ENCODE measurements at places on chromosomes 1 and 21. TPM values are rescaled to one million over a fixed set of nuclear protein-coding genes. Genes with fewer than 3 reads are reported as not detected.

SLC9C2 gene
- not detected for total RNA-seq

CLIC4 gene
- 109 TPM for total RNA-seq

CFAP74 gene
- total RNA-seq: 1.5 TPM

CHRM3 gene
- total RNA-seq: 2.4 TPM

THEM5 gene
- not detected for total RNA-seq

C8B gene
- 0.76 TPM for total RNA-seq

RPE65 gene
- 0.14 TPM for total RNA-seq

ANXA9 gene
- 9.5 TPM for total RNA-seq

LPAR3 gene
- 6.4 TPM for total RNA-seq

OR2L5 gene
- total RNA-seq: not detected

SHISAL2A gene
- total RNA-seq: not detected

FAM229A gene
- total RNA-seq: 8.7 TPM

LRRC8C gene
- 1.00 TPM for total RNA-seq

ARF1 gene
- total RNA-seq: 288 TPM

HUNK gene
- 11.3 TPM for total RNA-seq

GRCh38 chr1:40390857-40391256 lies 17.3 kb downstream of the SMAP2 start:
- no peak for DNase-seq

DNA sequence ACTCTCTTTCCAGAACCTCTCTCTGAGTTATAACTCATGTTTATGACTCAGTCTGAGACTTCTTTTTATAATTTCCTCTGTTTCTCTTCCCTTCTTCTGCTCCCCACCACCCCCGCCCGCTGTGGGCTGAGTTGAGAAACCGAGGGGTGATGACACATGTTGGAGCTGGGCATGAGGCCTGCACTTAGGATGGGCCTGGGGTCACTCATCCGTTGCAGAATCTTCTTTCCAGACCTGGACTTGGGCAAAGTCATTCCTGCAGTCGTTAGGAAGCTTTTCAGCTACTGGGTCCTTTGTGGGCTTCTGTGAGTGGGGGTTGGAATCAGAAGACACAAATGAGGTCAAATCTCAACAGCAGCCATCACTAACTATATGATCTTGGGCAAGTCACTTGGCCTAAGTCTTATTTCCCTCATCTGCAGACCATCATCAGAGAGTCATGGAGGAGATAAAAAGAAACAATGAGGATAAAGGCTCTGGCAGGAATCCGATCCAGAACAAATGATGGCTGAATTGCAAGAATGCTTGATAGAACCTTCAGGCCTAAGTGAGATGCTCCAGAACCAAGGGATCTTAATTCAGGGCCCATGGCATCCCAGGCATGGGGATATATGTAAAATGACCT lies 53.4 kb downstream of the RPS6KA1 start:
- no peak for DNase-seq

GRCh38 chr21:44845418-44846223 lies 27.8 kb upstream of the SUMO3 start:
- no peak for DNase-seq

DNA sequence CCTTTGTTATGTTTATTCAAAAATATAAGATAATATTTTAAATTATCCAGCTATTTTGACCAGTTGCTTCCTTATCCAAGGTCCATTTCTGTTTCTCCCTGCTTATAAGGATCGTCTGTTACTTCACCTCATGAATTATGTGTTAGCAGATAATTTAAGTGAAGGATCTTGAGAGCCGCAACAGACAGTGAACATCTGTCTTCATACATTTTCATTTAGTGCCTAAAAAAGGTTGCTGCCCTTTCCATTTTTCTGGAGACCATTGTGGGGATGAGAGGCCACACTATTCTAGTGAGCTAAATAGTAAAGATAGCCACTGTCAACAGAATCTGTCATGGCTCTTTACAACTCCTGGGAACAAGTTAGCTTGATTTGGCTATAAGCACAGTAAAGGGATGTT lies 154.0 kb downstream of the CLEC20A start:
- DNase-seq: no peak

DNA sequence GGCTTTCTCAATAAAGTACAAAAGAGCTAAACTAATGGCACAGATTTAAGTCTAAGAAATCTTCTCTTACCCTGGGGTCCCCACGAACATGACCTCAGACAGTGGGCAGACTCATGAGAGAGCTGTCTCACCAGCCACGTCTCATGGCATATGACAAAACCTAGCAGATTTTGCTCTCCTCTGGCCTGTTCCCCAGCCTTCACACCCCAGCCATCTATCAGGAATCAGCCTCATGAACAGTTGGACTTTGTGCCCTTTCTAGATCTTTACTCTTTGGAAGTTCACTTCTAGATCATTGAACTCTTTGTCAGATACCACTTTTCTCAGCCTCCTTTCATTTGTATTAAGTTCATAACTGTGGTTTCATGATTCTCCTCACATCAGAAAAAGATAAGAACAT lies 14.2 kb upstream of the HSD3B1 start:
- DNase-seq: no peak

DNA sequence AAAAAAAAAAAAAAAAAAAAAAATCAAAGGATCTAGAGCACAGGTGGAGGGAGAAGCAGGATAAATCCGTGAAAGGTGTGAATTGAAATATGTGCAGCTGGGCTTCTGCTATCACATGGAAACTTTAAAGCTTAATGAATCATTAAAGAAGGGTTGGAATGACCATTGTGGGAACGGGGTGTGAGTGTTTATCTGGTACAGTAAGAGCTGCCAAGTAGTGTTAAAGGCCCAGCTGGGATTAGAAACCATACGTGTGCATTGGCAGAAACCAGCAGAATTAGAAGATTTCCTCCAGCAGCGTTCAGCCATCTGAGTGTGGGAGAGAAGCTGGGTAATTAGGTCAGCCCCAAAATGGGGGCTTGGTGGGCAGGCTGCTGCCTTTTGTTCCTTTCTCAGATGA lies 13.5 kb downstream of the FALEC start:
- DNase-seq: no peak

DNA sequence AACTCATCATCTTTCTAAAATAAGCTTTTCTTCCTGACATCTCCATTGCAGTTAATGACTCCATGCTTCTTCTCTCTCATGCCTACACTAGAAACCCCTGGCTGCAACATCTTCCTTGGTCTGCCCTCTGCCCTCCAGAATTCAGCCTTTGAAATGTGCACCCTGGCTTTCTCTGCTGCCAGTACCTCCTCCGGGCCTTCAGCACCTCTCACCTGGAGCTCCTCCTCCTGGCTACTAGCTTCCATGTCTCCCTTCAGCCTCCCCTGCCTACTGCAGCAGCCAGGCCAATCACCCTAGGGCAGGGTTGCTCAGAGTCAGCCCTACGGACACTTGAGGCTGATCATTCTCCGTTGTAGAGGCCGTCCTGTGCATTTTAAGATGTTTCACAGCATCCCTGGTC lies 18.3 kb downstream of the SUSD4 start:
- peak; percentile 22 for DNase-seq

DNA sequence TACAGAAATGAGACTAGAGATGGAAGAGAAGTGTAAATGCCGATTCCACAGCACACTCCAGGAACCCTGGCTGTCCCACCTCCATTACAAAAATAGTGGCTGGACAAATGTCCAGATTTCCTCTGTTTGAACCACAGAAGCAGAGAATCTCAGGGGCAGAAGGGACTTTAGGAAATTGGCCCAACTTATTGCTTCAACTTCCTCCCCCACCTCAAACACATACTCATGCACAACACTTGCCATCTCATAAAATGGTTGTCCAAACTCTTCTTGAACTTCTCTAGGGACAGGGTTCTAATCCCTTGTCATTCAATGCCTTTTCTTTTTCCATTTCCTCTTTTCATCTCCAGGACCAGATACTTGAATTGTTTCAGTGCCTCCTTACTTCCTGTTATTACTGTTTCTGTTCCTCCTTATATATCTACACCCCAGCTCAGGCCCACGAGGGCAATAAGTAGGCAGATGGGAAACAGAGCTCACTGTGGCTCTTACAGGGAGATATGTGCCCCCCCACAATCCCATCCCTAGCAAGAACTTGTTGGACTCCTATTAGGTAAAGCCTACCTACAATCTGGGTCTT lies 8.5 kb upstream of the B4GALT3 start:
- no peak for DNase-seq

GRCh38 chr1:214270097-214270650 lies 10.8 kb upstream of the SMYD2 start:
- DNase-seq: no peak

GRCh38 chr1:110383251-110383990 lies 7.4 kb downstream of the SLC16A4 start:
- no peak for DNase-seq

DNA sequence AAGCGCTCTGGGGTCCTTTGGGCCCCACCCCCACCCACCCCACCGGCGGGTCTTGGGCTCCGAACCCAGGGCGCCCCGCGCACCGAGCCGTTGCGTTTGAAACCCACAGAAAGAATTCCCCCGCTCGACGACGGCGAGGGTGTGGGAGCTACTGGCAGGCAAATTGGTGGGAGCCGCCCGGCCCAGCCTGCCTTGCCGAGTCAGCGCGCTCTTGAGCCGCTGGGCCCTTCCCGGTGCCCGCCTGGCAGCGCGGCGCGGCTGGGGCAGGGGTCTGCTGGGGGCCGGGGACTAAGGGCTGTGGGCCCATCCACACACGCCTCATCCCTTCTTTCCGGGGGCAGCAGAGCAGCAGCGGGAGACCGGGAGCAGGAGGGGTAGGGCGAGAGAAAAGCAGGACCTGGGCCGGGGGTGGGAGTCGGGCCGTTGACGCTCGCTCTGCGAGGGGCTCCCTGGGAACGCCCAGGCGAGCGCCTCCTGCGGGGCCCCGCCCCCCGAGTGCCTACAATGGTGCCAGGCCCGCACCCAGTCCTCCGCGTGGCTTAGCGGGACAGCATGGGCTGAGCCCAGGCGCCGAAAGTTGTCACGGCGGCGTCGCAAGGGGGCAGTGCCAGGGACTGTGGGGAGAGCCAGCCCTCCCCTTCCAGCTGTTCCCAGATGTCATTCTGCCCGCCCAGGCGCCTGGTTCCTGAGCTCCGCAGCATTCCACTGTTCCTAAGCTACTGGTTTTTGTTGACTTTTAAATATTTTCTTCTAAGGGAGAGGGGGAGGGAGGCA lies at the start of gene C1orf94:
C1orf94 (plus strand) TSS at position 78 of the 774 bp plus-strand sequence. CDS start 883 bp downstream, outside the sequence.
- no peak for DNase-seq

- DNase-seq: no peak
Measured at GRCh38 chr1:39165488-39165887, 39.0 kb upstream of the MACF1 start.

DNA sequence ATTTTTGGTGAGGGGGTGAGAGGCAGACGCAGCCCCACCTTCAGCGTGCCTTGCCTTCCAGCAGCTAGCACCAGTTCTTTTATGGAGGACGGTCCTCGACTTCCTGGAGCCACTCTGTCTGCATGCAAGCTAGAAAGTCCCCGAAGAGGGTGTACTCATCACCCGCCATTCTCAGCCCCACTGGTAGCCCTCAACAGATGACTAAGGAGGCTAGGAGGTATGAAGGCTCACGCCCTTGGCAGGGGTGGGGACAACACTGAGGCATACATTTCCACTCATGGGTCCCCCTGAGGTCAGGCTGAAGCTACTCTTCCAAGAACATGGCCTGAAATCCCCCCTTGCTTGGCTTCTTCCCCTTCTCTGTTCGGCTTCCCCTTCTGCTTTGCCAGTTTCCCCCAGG lies 8.9 kb upstream of the PTPRF start:
- no peak for DNase-seq

GRCh38 chr1:212514056-212514614 lies 81.4 kb downstream of the NENF start:
- DNase-seq: no peak

GRCh38 chr1:59057211-59057694 lies 239.6 kb upstream of the FGGY start:
- peak; percentile 73 for DNase-seq

DNA sequence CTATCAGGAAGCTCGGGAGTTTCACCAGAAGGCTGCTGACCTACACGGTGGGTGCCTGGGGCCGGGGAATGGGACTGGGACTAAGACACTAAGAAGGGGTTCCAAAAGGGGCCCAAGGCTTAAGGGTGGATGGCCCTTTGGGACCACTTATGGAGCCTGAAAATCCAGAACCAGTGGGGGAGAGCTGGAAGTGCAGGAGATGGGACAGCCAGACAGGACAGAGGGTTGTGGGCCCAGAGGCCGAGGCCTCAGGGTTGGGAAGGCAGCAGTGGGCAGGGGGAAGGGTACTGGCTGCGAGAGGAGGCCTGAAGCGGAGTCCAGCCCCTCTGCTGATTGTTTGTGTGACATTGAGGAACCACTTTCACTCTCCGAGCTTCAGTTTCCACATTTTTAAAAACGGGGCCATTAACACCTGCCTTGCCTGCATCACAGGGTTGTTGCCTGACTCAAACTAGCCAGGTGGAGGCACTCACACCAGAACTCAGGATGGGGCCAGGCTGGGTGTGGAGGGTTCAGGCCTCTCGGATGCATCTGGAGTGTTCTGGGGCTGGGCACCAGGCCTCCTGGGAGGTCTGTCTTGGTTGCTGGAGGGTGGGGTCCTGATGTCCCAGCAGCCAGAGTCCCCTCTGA lies 3.0 kb downstream of the TTC24 start:
- no peak for DNase-seq

DNA sequence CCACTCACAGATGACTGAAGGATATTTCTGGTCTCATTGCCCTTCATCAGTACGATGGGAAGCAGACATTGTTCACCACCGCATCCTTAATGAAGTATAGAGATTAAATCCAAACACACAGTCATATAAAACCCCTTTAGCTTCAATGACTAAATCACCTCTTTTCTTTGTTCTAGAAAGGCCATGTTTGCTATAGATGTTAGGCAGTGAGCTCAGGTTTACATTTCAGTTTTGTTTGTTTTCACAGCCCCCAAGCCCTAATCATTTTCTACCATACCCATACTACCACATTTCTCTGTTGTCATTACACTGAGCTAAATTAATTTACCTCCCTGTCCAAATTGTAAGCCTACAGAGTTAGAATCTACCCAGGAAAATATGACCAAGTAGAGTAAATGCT lies 385.1 kb downstream of the NTNG1 start:
- DNase-seq: no peak

- DNase-seq: no peak
Measured at GRCh38 chr1:44021581-44022321, 9.5 kb downstream of the SLC6A9 start.
